ENCODE measurements at places on chromosomes 12 and 14. TPM values are rescaled to one million over a fixed set of nuclear protein-coding genes. Genes with fewer than 3 reads are reported as not detected.

Gene CLEC4D
- polyA plus RNA-seq: not detected

Gene PDE3A
- not detected for polyA plus RNA-seq

Gene MYF6
- not detected for polyA plus RNA-seq

Gene TSPAN19
- polyA plus RNA-seq: not detected

Gene IFI27
- not detected for polyA plus RNA-seq

Gene FOXG1
- polyA plus RNA-seq: not detected

Gene GSC
- not detected for polyA plus RNA-seq

Gene FAM186B
- 0.16 TPM for polyA plus RNA-seq

Gene GPRC5A
- not detected for polyA plus RNA-seq

Gene WNT1
- 0.19 TPM for polyA plus RNA-seq

Gene B4GALNT1
- polyA plus RNA-seq: not detected

Gene PAH
- polyA plus RNA-seq: not detected

Gene PA2G4
- 112 TPM for polyA plus RNA-seq

Gene ANHX
- polyA plus RNA-seq: not detected

Gene CMA1
- not detected for polyA plus RNA-seq

Gene ULK1
- polyA plus RNA-seq: 1.6 TPM

Gene ARPC3
- polyA plus RNA-seq: 1,315 TPM

Gene LBHD2
- not detected for polyA plus RNA-seq

Gene CARMIL3
- polyA plus RNA-seq: 0.35 TPM

Gene HOXC12
- not detected for polyA plus RNA-seq

Gene CNTN1
- not detected for polyA plus RNA-seq

Gene RNASE1
- polyA plus RNA-seq: not detected

Gene CISTR
- not detected for polyA plus RNA-seq

Gene LACRT
- not detected for polyA plus RNA-seq

Gene APOF
- polyA plus RNA-seq: not detected

Gene NAV3
- polyA plus RNA-seq: 0.11 TPM

Gene HSPA2
- 0.26 TPM for polyA plus RNA-seq

Measured in IgD-negative memory B cell (primary cell).